NCI-H524 (cell line): ENCODE measurements at places on chromosomes 1 and 21.

GRCh38 chr1:87389011-87389410 is 60.3 kb downstream of the LMO4 start:
- DNase-seq, result no peak

- DNase-seq, result peak; percentile 51
Measured at GRCh38 chr1:190436615-190437014, 41.0 kb downstream of the BRINP3 start.

DNA sequence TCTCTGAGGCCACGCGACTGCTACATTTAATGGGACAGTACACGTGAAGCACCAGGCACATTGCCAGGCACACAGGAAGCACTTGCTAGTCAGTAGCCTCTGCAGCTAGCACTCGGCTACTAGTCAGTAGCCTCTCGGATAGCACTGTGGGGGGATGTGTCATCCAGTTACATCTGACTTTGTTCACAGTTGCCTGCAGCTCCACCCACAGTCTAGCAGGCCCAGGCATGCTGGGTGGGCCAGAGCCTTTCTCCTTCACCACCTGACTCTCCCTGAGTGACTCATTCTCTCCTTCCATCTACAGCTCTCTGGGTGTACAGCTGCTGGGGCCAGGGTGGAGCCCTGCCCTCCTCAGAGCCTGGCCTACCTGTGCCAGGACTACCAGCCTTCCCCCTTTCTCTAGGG is 51.5 kb downstream of the PTPRF start:
- peak; percentile 15 for DNase-seq

DNA sequence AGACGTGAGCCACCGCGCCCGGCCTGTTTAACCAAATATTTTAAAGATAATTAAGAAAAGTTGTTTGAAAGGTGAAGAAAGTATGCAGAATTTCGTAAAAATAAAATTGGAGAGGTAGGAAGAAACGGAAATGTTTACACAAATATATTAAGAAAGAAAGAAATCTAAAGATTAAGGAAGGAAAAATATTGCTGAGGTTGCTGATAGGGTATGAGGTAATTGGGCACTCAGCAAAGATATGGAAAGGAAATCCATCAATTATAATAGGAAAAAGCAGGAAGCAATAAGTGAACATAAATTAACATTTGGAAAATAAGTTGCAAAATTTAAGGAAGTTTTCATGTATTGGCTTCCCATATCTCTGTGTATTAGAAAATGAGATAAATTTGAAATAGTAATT is 225.9 kb downstream of the KCNT2 start:
- no peak for DNase-seq
